Stimulated activated CD8-positive, alpha-beta memory T cell treated with anti-CD3 and anti-CD28 coated beads, Interleukin-7, amount 100 ng/mL, for 24 hours (primary cell): ENCODE measurements at places on chromosomes 1 and 21.

DNA sequence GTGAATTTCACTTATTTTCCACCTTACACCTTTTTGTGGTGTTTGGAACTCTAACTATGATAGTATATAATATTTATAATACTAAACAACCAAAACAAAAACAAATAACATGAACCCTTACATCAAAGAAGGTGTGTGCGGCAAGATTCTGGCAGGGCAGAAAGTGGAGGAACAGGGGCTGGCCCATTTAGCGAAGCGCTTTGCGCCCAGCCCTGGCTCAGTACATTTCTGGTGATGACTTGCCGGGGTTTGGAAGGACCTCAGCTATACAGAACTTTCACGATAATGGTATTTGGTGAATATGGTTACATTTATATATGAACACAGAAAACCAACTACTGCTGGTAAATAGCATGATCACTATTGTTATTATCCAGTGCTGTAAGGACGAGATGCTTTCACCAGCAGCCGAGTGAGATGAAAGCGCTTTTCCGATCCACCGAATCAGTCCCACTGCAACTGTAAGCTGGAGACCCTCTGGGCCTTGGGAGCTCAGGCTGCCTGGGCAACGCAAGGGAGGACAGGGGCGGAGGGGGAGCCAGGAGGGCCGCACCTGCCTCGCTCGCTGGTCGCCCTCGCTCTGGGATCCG lies 63.9 kb downstream of the CD247 start:
- DNase-seq: no peak

DNA sequence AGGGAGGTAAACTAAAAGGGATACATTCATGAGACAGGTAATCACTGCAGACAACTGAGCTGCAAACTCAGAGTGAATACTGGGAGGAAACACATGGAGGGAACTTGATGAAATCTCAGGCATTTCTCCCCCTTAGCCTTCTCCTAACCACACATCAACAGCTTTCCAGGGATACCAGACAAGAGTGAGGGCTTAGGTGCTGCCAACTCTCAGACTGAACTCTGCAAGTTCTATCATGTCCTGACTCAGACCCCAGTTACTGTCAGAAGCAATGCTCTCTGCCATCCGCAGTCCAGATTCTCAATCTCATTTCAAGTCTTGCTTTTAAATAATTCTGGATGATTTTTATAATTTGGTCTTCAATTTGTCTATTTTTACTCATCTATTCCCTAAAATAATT lies 267.3 kb downstream of the LTN1 start:
- no peak for DNase-seq

DNA sequence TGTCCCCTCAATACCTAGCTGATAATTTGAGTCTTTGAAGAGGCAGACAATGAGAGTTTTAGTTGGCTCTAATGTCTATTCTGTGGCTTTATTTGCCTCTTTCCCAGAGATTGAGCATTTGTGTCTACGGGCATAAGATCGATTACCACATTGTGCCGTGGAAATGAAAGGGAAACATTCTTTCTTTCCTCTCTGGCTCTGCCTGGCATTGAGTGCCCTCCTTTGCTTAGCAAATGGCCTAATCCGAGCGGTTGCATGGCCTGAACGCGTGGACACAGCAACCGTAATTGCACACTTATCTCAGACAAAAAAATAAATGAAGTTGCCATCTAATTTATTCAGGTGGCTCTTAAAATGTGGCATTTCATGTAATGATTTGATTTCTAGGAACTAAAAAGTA lies 247.9 kb downstream of the ADGRL2 start:
- no peak for DNase-seq

- DNase-seq: no peak
Observed at GRCh38 chr1:178019622-178020021, 49.8 kb upstream of the SEC16B start.

GRCh38 chr1:235060607-235061470 lies 67.8 kb downstream of the TOMM20 start:
- DNase-seq: no peak

- no peak for DNase-seq
Observed at GRCh38 chr1:5479876-5480646, 512.2 kb downstream of the NPHP4 start.

DNA sequence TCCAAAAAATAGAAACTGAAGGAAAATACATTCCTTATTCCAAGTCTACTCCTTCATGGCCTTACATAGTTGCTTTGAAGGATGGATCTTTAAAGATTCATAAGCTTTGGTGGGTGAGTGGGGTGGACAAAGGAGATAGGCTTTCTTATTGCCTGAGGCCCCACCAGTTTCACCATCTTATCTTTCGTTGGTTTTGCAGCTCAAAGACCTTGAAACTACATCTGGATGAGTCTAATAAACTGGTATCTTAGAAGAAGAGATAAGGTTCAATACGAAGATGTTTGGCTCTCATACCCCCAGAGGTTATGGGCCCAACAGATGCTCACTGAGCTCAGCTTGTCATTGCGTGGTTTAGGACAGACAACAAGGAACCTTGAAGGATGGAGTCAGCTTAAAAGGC lies 201.5 kb downstream of the HS2ST1 start:
- no peak for DNase-seq

DNA sequence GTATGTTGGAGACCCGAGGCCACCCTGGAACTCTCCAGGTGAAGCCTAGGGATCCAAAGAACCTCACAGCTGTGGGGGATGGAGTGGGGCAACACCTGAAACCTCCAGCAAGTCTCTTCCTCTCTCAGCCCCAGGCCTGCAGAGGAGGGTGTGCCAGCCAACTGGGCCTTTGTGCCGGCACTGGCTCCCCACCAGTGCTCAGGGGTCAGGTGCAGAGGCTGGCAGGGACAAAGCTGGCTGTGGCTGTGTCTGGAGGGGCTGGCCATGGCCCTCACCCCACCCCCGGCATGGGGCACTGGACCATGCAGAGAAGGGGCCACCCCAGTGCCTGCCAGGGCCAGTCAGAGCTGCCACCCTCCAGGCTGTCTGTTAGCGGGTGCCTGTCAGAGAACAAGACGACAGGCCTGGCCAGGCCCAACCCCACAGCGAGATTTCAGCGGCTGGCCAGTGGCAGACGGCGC lies 3.9 kb downstream of the COL18A1 start:
- DNase-seq: no peak

- DNase-seq: no peak
Observed at GRCh38 chr1:30877205-30877912, 31.2 kb downstream of the SDC3 start.

DNA sequence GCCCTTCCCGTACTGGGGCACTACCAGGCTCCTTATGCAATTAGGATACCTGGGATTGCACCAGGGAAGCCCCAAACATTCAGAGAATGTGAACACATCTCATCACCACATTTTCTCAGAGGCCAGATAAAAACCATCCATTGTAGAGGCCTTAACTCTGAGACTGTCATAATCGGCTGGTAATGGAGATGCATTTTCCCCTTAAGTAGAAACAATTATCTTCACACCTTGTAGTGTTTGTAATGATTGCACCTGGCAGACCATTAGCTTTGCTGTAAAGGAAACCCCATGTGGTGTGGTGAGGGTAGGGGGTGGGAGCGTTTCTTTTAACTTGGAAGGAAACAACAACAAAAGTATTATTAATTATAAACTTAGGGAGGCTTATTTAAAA lies 90.0 kb upstream of the TLR5 start:
- DNase-seq: no peak

DNA sequence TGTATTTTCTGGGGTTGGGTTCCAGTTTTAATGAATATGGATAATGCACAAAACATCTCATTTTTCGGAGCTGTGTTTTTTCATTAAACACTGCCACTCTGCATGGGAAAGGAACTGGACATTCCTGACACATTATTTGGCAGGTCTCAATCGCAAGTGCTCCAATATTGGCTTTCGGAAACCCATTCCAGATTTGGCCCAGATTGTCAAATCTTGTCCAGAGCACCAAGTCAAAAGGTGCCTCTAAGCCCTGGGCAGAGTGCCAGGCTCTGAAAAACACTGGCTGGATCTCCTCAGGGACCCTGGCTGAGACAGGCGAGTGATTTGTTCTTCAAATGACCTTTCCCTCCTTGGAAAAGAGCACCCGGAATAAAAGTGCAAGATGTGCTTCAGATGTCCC lies 68.4 kb upstream of the MRPS6 start:
- no peak for DNase-seq

DNA sequence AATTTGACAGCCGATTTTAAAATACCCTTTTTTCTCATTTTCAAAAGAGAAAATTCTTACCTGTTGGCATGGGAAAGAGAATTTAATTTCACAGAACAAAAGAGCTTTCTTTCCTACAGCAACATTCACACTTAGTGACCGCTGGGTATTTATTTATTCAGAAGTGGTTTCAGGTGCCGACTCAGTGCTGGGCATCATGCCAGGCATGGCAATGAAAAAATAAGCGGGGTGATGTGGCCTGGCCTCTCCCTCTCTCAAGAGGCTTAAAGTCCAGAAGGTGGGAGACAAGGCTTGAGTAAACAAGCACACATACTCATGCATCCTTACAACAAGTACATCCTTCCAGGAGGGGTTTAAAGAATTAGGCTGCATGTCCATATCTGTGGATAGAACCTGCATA lies 4.1 kb upstream of the PCP4 start:
- no peak for DNase-seq

GRCh38 chr1:235127732-235128455 lies 743 bp downstream of the TOMM20 start:
- DNase-seq: no peak

DNA sequence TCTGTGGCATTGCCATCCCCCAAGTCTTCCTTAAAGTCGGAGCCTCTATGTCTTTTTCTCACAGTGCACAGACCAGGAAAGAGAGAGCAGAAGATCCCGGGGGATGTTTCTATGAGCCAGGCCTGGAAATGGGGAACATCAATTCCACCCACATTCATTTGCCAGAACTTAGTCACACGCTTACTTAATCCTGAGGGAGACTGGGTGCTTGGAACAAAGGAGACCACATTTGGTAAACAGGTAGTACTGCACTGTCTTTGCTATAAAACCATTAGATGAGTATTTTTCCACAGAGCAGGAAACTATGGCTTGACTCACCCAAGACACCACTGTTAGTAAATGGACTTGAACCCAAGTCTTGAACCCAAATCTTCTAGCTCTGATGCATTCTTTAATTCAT lies 60.7 kb upstream of the CTTNBP2NL start:
- DNase-seq: no peak

GRCh38 chr1:93810316-93810715 lies 68.7 kb downstream of the DNTTIP2 start:
- no peak for DNase-seq

DNA sequence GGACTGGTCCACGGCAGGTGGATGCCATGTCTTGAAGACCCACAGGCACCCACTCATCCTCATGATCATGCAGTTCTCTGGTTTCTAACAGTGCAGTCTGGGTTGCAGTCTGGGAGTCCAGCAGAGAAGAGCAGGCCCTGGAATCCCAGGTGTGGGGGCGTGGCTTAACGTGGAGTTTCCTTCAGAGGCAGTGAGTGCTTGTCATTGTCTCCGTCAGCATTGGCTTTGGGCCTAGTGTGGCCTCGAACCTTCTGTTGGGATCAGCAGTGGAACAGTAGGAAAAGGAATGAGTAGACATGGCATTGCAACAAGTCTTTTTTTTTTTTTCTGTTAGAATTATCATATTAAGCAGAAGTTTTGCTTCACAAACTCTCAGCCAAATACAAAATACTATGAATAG lies 12.8 kb downstream of the LGALS8 start:
- DNase-seq: no peak

GRCh38 chr1:206558794-206559671 lies 51.7 kb downstream of the RASSF5 start:
- DNase-seq: no peak

- no peak for DNase-seq
Observed at GRCh38 chr21:44706706-44707581, 4.4 kb downstream of the TSPEAR start.

- no peak for DNase-seq
Observed at GRCh38 chr1:197152662-197153061, 6.2 kb upstream of the ASPM start.

GRCh38 chr1:70966018-70966638 lies 81.5 kb downstream of the PTGER3 start:
- DNase-seq: no peak

DNA sequence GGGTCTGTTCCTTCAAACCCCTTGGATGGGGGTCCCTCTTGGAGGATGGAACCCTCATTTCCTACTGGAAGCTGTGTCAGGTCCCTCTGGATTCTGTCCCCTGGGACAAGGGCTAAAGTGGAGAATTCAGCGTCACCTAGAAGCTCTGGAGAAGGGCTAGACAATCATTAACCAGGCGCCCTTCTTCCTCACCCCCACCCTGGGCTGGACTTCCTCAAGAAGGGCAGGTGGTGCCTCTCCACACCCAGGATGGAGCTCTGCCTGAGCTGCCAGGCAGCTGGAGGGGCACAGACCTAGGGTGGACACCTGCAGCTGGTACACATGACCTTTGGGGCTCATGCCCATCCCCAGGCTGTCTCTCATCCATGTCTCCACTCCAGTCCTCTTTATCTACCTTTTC lies 3.6 kb downstream of the CELF3 start:
- DNase-seq: no peak

GRCh38 chr1:54080598-54081049 lies 27.2 kb downstream of the TCEANC2 start:
- no peak for DNase-seq

DNA sequence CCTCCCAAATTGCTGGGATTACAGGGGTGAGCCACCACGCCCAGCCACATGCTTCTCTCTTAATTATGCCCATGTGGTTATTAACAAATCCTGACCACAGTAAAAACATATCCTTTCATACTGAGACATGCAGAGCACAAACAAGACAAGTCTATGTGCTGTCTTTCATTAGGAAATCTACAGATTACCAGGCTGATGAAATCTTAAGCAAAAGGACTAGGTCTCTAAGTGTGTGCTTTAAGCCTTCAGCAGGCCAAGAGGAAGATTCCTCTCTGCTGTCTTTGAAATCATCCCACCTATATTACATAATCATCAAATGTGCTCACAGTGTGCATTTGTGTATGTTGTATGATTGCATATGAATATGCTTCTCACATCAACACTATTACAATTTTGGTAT lies 419.3 kb downstream of the KCTD3 start:
- DNase-seq: no peak

DNA sequence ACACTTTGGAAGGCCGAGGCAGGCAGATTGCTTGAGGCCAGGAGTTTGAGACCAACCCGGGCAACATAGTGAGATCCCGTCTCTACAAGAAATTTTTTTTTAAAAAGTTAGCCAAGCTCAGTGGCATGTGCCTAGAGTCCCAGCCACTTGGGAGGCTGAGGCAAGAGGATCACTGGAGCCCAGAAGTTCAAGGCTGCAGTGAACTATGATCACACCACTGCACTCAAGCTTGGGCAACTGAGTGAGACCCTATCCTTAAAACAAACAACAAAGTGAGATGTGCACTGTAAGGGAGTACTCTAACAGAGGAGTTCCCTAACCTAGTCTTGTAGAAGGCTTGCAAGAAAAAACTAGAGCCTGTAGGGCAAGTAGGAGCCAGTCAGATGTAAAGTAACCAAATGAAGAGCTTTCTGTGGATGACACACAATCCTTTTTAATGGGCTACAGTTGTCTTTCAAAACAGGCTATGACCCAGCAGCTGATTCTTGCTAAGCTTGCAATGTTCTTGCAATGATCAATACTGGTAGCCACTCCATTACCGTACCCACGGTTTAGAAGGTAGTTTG lies 38.0 kb upstream of the SRP9 start:
- no peak for DNase-seq

GRCh38 chr21:21102896-21103295 lies 104.7 kb downstream of the NCAM2 start:
- no peak for DNase-seq
